ENCODE measurements at places on chromosomes 5 and 9.

DNA sequence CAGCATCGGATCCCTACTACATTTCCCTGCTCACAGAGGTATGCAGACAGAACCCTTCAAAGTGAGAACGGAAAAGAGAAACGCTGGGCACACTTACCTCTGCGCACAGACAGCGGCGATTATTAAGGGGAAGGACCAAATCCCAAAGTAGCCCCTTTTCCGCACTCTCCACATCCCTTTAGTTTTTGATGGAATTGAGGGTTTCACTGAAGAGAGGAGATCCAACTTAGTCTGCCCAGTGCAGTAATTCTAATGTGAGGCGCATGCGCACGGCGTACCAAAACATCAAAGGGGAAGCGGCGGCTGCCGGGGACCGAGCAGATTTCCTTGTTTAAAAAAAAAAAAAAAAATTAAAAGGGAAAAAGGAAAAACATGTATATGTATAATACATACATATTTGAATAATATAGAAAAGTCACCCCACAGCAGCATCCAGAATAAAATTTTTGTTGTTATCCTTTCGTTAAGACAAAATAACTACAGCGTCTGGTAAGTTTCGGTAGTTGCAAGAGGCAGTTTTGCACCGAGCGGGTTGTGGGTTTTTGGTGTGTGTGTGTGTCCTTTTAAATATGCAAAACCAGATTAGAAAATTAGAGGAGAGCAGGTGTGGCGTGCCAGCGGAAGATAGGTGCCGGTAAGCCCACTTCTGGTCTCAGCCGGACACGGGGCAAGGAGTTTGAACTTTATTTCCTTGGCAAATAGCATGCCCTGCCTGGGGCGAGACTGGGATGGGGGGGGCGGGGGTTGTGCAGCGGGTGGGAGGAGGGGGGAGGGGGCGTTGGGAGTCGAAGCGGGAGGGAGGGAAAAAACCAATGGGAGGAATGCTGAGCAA, at the start of gene GABRB2:
Gene GABRB2, minus strand, starts transcription at position 256 of the 832 bp plus-strand sequence. Its CDS starts 82 bp downstream, at position 174.
- DNase-seq: peak; percentile 10

GRCh38 chr5:117144086-117144485, 569.5 kb upstream of the SEMA6A start:
- DNase-seq: no peak

DNA sequence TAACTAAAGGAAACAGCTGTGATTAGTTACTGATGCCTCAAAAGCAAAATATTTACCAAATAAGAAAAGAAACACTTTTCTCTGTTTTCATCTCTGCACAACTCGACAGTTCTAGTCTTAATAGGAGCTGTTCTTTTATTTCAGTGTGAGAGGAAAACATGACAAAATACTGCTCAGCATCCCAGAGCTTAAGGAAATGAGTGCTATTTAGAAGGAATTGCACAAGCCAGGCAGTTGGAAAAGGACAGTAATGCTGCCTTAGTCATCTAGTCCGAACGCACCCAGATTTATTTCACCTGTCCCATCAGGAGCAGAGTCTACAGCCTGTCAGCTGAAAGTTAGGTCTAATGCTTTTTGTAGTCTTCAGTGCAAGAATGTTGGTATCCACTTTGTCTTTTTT, 12.3 kb downstream of the ZCCHC9 start:
- no peak for DNase-seq

GRCh38 chr5:146589028-146589345, 73.0 kb upstream of the GPR151 start:
- no peak for DNase-seq

GRCh38 chr9:134370638-134371037, 44.4 kb downstream of the RXRA start:
- no peak for DNase-seq

DNA sequence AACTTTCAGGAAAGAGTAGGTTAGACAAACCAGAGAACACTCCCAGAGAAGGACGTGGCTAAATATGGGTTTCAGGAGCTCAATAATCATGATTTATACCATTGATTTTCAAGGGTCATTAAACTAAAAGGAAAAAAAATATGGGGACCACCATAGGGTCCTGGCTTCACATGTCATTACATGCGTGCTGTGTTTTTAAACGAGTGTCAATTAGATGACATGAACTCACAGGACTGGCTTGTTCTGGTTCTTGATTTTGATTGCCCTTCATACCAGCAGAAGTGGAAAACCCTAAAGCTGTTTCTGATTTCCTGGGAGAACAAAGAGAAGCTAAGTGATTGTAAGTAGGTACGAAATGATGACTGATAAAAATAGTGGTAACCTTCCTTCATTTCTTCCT, 5.8 kb downstream of the ACOT12 start:
- DNase-seq: no peak

- DNase-seq: no peak
These were observed 71.8 kb upstream of the TBC1D2 start for GRCh38 chr9:98327249-98327561.

GRCh38 chr5:150489360-150490295, 18.3 kb upstream of the NDST1 start:
- no peak for DNase-seq

GRCh38 chr5:7856855-7857254, 5.9 kb upstream of the CFAP90 start:
- no peak for DNase-seq

DNA sequence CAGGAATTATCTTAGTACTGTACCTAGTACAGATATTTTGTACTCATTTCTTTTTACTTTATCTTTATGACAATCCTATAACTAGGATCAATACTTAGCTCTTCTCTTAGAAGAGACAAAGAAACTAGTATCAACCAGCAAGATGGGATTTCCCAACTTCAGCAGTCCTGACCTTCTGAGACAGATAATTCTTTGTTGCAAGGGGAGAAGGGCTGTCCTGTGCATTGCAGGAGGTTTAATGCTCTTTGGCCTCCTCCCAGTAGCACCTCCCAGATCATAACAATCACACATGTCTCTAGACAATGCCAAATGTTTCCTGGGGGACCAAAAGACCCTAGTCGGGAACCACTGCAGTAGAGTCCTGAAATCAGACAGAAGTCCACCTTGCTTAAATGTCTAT, 424.3 kb upstream of the DMAC1 start:
- DNase-seq: no peak

- no peak for DNase-seq
These were observed 343.8 kb upstream of the CHD1 start for GRCh38 chr5:99272576-99272975.

- DNase-seq: no peak
These were observed 89.7 kb upstream of the OSMR start for GRCh38 chr5:38756068-38756467.
